G401 (cell line): ENCODE measurements at places on chromosomes 6 and 20. TPM values are rescaled to one million over a fixed set of nuclear protein-coding genes. Genes with fewer than 3 reads are reported as not detected.

The CARMIL1 gene
- total RNA-seq, result 0.20 and 0.37 TPM in 2 replicates

The OR2H1 gene
- not detected in 2 replicates for total RNA-seq

The EYS gene
- not detected in 2 replicates for total RNA-seq

The STMND1 gene
- total RNA-seq, result not detected in 2 replicates

The F13A1 gene
- not detected in 2 replicates for total RNA-seq

The KCNK15 gene
- 17.9 TPM in 2 replicates for total RNA-seq

The SIGLEC1 gene
- total RNA-seq, result not detected in 2 replicates

The CBFA2T2 gene
- 7.8 and 22.3 TPM in 2 replicates for total RNA-seq

The SYTL3 gene
- 3.1 TPM in 1 of 2 replicates, not detected in the other for total RNA-seq

The NT5E gene
- 11.0 and 11.5 TPM in 2 replicates for total RNA-seq

The CABLES2 gene
- total RNA-seq, result 4.2 and 7.2 TPM in 2 replicates

The RNF182 gene
- 0.31 and 1.9 TPM in 2 replicates for total RNA-seq

DNA sequence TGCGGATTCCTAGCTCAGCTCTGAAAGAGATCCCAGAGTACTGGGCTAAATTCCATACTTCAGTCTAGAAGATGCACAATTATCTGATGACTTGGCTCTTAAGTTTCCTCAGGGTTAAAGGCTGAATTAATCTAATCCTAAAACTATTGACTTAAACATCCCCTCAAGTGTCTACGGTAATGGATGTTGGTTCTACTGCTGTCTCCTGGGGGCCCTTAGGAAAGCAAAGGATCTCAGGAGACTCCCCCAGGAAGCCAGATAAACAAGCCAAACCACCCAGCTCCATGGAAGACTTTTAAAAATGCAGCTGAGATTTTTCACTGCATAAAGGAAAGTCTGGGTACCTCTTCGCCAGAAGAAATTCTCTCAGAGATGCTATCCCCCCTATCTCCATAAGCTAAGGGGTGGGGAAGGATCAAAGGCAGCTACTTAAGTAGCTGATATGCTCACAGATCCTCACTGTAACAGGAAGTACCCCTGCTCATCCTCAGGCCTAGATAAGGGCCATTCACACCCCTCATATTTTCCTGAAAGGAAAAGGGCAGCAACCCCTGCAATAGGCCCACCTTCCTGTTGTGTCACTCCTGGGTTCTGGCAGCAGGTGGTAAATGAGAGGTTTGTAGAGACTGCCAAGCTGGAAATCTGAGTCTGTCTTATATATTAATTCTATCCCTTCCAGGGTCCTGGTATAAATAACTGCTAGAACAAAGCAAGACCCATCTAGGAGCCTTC, 9.3 kb downstream of the NDRG3 start:
- peak; percentile 50 for DNase-seq

- peak; percentile 48 for DNase-seq
Observed at GRCh38 chr6:83057705-83058321, 7.8 kb downstream of the UBE3D start.

DNA sequence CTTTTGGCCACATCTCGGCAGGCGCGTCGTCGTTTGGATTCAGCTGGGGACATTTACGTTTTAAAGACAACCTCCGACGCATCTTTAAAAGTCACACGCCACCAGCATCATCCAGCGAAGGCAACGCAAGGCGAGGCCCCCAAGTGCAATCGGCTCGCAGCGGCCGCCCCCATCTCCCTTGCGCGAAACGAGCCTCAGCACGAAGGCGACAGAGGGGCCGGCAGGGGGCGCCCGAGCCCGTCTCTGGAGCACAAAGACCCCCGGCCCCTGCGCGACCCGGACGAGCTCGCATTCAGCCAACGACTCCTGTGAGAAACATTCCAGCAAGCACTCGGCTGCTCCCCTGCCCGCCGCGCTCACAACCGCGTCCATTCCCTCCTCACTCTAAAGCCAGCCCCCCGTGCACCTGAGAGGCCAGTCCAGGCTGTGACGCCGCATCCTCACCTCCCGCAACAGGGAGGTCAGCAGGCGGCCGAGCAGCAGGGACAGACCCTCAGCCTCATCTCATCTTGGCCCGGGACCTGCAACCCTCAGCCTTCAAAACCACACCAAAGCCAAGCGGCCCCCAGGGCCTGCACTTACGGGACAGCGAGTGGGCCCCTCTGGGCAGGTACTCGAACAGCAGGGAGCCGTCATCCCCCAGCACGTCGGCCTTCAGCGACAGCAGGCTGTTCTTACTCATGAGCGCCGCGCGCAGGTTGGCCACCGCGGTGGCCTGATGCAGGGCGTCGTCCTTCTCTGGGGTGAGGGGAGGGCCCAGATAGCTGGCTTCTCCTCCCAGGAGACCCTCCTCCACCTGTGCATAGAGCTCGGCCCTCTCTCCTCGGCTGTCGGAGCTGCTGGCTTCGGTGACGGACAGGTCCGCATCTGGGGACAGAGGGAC, 35.8 kb downstream of the SLC2A4RG start:
- peak; percentile 63 for DNase-seq

- no peak for DNase-seq
Observed at GRCh38 chr20:63625771-63626423, 1.0 kb downstream of the GMEB2 start.

GRCh38 chr20:34824806-34825529, 483 bp downstream of the NCOA6 start:
- peak; percentile 61 for DNase-seq

GRCh38 chr20:2740702-2741101, 48.1 kb downstream of the EBF4 start:
- no peak for DNase-seq

- no peak for DNase-seq
Observed at GRCh38 chr6:165717732-165718465, 54.9 kb upstream of the PDE10A start.

- no peak for DNase-seq
Observed at GRCh38 chr6:89387516-89388201, 24.4 kb downstream of the RRAGD start.

DNA sequence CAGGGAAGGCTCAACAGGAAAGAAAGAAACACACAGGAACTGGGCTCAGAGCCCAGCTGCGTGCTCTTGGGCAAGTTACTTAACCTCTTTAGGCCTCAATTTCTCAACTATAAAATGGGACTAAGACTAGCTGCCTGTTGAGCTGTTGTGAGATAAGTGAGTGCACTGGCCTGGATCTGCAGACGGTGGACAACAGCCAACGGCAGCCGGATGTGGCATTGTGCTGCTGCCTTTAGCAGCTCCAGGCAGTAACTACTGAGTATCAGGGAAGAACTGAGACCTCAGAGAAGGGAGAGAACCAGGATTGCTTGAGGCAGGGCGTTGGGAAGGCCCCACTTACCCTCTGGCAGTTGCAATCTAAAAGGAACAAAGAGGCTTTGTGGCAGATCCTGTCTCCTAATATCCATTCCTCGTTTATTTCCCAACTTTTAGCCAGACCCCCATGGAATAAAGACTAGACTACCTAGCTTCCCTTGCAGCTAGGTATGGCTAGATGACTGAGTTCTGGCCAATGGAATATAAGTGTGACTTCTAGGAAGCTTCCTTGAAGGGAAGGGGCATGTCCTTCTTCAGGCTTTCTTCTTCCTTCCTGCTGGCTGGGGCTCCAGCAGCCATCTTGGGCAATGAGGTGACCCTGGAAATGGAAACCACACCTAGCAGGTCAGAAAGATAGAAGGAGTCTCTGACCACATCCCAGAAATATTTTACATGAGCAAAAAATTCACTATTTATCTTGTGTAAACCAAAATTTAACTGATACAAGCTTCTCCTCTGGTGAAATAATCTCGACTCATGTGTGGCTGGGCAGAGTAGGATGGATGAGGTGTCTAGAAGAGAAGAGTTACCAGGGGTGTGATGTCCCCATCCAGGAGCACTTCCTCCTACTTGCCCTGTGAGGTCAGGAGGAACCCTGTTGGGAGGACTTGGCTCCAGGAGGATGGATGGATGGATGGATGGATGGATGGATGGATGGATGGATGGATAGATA, 67.6 kb downstream of the MRPL14 start:
- DNase-seq, result no peak

DNA sequence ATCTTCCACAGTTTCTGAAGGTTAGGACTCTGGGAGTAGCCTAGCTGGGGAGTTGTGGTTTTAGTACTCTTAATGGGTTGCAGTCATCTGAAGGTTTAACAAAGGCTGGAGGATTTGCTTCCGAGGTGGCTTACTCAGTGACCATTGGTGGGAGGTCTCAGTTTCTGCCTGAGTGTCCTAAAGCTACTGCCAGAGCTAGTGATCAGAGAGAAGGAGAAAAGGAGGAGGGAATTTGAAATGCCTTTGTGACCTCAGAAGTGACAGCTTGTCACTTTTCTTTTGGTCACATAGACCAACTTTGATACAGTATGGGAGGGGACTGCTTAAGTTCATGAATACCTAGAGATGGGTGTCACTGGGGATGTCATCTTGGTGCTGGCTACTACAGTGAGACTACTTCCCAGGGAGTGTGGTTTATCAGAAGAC, 41.3 kb downstream of the NCOA3 start:
- no peak for DNase-seq

- peak; percentile 40 for DNase-seq
Observed at GRCh38 chr6:38973178-38974057, 75.2 kb upstream of the GLP1R start.

- DNase-seq, result peak; percentile 5
Observed at GRCh38 chr6:141677598-141678211, 455.0 kb upstream of the GJE1 start.

GRCh38 chr6:89308525-89309395, 6.3 kb downstream of the GABRR2 start:
- no peak for DNase-seq

DNA sequence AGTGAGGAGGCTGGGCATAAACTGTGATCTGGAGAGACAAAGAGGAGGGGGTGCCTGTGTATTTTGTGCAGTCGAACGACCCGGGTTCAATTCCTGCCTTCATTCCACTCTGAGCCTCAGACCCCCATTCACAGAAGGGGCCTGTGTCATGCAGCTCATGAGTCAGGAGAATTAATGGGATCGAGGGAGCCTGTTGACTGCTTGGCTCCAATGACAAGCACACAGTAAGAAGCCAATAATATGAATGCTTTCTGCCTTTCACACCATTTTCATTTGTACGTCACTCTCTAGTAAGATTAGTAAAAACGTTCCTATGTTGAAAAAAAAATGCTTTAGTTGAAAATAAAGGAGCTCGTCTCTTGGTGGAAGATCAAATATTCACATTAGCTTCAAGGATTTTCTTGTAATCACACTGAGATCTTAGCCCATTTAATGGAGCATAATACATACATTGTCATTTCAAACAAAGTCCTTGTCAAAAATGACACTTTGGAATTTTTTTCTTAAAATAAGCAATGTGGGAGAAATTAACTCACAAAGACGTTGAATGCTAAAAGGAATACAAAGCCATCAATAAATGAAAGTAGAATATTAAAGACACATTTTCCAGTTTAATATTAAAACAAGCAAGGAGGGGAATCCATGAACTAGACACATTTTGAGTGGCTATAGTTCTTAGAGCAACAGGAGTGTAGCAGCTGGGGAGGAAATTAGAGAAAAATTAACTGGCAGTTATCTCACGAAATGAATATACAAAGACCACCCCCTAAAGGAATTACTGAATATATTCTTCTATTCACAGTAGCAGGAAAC, 246.7 kb upstream of the AFDN start:
- no peak for DNase-seq

- DNase-seq, result no peak
Observed at GRCh38 chr6:156963712-156964700, 186.8 kb downstream of the ARID1B start.

- no peak for DNase-seq
Observed at GRCh38 chr6:142653710-142654420, 291.1 kb downstream of the HIVEP2 start.

GRCh38 chr6:87656857-87657256, 45.2 kb downstream of the AKIRIN2 start:
- DNase-seq, result no peak

- no peak for DNase-seq
Observed at GRCh38 chr6:131398176-131398575, 174.8 kb upstream of the ARG1 start.

DNA sequence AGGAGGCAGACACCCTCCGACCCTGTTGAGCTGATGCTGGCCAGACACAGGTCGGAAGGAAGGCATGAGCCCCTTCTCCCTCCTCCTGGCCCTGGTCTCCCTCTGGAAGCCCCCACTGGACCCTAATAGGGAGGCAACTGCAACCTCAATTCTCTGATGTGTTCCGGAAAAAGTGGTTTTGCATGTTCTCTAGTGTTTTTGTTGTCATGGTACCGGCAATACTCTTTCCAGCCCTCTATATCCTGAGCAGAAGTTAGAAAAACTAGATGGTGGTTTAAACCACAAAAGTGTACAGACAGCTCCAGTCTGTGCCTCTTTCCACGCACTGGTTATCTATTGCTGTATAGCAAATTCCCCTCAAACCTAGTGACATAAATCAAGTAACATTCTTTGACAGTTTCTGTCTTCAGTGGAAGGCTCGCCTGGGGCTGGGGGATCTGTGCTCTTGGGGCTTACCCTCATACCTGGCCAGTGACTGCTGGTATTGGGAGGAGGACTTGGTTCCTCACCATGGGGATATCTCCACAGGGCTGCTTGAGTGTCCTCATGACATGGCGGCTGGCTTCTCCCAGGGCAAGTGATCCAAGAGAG, 37.0 kb downstream of the SYTL3 start:
- no peak for DNase-seq

- DNase-seq, result peak; percentile 7
Observed at GRCh38 chr6:97626671-97627441, 343.8 kb upstream of the MMS22L start.

GRCh38 chr6:17240803-17241500, 40.2 kb upstream of the RBM24 start:
- no peak for DNase-seq
